ENCODE measurements at places on chromosomes 6 and 20.

DNA sequence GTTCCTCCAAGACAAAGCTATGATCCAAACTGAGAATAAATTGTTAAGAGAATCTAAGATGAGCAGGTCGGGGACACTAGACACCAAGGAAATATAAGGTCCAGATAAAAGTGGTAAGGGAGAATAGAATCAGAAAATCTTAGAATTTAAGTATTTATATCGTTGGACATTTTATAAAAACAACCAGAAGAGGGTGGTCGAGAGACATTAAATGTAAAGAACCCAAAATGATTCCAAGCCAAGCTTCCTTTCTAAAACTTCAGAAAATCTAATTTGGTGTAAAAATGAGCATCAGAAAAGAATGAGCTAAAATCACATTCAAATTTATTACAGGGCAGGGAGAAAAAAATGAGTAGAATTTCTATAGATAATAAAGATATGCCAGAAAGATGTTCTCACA lies 97.8 kb upstream of the OGFRL1 start:
- no peak for DNase-seq

DNA sequence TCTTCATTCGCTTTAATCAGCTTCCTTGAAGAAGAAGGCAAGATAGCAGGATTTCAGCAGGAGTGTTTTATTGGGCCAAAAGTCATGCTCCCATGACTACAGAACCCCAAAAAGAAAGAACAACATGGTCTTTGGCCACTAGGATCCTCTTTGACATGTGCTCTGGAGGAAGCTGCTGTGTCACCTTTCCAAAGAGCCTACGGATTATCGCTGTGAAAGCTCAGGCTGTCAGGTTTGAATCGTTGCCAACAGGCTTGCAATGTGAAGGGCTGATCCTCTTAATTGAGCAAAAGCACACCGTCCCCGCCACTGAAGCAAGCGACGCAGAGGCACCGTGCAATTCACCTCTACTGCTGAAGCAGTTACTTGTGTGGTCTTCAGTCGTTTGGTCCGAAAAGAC lies 29.0 kb downstream of the MYLIP start:
- DNase-seq = no peak

DNA sequence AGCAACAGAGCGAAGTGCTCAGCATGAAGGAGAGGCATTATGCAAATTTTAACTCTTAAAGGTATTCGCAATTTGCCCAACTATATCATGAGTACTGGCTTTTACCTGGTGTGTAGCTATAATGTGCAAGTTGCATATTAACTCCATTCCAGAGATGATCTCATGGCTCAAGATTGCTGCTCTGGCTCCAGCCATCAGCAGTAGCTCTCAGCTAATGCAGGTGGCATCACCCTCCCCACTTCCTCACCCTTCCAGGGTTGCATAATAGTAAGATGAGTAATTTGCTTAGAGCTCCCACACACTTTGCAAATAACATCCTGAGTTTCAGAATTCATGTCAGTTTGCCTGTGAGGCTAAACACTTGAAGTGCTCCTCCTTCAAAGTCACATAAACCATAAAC lies 15.9 kb upstream of the PCSK2 start:
- DNase-seq = no peak

DNA sequence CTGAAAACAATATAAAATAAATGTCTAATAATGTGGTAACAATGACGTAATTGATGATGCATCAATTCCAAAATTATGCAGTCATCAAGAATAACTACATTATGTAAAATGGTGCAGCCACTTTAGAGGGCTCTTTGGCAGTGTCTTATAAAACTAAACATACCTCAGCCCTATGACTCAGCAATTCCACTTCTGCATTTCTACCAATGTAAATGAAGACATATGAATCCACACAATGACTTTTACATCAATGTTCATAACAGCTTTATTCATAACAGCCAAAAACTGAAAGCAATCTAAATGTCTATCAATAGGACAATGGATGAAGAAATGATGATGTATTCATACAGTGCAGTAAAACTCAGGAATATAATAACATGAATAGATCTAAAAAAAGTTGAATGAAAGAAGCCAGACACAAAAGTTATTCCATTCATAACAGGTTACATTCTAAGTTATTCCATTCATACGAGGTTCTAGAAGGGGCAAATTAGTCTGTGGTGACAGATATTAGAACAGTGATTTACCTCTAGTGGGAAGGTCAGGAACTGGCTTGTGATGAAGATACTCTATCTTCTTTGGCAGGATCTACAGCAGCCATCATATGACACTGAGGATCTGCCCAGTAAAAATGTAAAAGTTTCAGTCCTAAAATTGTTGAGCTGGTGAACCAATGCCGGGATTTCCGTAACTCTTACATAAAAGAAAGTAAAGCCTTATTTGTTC lies 396.1 kb downstream of the PLCB1 start:
- DNase-seq = no peak

- DNase-seq = no peak
These were observed 271.2 kb downstream of the PRL start for GRCh38 chr6:22025468-22026163.

GRCh38 chr20:38055294-38055693 lies 21.7 kb downstream of the RPRD1B start:
- DNase-seq = no peak

- DNase-seq = no peak
These were observed 84.2 kb upstream of the BMP2 start for GRCh38 chr20:6683021-6683977.

GRCh38 chr6:16729183-16729691 lies 32.0 kb downstream of the ATXN1 start:
- no peak for DNase-seq

GRCh38 chr20:43767686-43768474 lies 41.1 kb upstream of the GTSF1L start:
- DNase-seq = no peak

DNA sequence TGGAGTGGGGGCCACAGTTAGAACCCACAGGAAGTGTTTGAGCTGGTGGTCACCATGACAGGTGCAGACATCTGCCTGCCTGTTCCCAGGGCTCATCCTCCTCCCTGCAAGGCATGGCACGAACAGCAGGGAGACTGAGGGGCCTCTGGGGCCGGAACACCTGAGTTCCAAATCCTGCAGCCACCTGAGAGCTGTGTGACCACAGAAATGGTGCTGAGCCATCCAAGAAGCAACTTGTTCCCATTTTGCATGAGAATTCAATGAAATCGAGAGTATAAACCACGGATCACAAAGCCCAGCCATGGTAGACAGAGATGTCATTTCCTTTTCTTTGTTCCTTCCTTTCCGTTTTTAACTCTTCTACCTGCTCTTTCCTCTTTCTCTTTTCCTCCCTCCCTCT lies 268.6 kb downstream of the FOXA2 start:
- no peak for DNase-seq

DNA sequence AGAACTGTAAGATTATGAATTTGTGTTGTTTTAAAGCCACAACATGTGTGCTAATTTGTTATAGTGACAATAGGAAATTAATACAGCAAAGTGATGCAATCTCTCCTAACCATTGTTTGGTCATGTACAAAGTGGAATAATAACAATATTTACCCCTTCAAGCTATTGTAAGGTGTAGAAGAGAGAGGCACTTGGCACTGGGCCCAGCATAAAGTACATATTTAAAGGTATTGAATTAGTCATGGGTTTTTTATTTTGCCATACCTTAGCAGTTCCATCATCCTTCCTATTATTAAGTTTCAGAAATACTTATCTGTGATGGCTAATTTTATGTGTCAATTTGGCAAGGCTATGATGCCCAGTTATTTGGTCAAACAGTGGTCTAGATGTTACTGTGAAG lies 322.4 kb upstream of the TSHZ2 start:
- no peak for DNase-seq

DNA sequence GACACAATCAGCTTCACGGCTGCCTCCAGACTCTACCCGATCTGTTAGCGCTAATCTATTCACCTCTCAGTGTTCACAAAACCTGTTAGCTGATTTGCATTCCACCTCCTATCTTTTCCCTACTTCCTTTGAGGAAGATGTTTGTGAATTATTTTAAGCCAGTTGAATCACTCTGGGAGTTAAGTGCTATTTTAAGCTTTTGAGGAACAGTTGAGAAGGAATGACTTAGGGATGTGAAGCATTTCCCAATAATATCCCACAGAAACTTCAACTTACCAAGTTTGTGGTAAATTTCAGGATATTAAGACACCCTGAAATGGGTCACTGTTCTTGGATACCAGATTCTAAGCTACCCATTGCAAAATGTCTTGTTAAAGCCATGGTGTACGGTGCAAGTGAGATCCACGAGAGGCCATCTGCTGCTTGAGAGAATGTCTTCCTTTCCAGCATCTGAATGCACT lies 145.2 kb upstream of the CITED2 start:
- DNase-seq = no peak

GRCh38 chr20:8578161-8578865 lies 446.2 kb downstream of the PLCB1 start:
- DNase-seq = no peak

DNA sequence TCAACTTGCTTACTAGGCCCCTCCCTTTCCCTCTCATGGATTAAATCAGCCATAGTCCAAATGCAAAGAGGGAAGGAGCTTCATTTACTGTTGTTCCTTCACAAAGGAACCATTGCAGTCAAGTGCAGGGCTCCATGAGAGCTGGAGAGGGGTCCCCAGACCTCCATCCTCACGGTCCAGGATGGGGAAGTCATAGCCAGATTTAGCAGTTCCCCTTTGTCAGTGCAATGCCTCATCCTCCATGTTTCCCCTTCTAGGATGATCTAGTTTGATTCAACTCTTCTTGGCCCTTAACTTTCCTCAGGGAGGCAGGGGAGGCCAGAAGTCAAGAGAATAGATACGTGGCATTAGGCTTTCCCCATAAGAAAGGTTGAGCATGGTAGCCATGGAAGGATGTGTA lies 66.5 kb upstream of the FUCA2 start:
- no peak for DNase-seq

GRCh38 chr6:5559651-5560050 lies 298.3 kb downstream of the FARS2 start:
- DNase-seq = no peak

DNA sequence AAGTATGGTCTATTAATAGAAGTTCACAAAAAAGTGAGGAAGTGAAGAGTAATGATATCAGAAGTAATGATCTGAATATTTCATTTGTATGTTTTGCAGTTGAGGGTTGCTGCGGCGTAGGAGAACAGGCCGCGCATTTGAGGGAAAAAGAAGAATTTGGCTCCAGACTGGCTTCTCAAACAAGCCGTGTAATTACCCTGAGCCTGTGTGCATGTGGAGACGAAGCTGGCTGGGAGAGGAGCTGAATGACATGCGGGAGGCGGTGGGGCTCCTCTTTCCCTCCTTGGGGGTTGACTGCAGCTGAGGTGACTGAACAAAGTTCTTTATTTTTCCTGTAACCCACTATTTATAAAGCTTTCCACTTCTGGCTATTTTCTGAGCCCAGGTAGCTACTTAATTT lies 115.5 kb upstream of the AFDN start:
- no peak for DNase-seq

DNA sequence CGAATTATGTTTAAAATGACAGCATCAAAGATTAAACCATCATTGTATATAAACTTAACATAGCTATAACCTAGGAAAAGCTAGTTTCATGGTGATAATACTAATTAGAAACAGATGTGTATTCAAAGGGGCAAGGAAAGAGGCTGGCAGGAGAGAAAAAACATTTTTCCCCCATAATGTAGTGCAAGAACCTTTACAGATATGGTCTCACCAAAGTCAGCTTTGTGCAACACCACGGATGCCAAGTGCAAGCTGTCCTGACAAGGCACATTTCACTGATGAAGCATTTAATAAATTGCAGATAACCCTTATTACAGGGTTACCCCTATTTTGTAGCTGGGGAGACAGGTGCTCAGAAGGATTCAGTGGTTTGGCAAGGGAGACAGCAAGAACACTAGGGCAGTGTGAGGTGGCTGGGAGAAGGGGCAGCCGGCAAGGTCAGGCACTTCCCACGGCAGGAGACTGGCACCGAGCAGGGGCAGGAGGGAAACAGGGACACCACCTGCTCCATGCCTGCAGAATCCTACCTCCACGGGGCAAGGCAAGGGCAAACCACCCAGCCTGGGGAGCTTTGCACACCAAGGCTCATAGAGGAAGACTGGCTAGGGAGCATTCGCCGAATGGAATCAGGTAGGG lies 6.5 kb downstream of the RPS6KA2 start:
- DNase-seq = no peak

DNA sequence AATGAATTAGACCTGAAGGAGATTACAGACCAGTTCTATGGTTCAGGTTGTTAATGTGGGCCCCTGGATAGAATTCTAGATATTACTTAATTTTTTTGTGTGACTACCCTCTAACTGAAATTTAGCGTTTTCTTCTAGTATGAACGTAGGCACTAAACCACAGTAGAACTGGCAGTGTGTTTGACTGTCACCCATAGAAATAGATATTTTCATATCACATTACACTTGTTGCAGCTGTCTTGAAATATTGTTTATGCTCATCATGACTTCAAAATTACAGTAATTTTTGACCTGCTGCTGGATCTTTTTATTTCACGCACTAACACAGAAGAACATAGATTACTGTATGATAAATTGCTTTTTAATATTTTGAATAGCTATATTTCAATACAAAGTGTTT lies 31.6 kb downstream of the E2F3 start:
- DNase-seq = no peak

DNA sequence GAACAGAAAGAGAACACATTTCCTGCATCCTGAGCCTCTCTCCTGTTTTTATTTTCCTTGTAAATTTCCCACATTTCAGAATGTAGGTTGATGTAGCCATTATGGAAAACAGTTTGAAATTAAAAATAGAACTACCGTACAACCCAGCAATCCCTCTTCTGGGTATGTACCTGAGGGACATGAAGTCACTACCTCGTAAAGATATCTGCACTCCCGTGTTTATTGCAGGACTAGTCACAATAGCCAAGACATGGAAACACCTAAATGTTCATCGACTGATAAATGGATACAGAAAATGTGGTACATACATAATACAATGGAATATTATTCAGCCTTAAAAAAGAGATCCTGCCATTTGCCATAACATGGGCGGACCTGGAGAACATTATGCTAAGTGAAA lies 72.0 kb upstream of the JAG1 start:
- DNase-seq = no peak

DNA sequence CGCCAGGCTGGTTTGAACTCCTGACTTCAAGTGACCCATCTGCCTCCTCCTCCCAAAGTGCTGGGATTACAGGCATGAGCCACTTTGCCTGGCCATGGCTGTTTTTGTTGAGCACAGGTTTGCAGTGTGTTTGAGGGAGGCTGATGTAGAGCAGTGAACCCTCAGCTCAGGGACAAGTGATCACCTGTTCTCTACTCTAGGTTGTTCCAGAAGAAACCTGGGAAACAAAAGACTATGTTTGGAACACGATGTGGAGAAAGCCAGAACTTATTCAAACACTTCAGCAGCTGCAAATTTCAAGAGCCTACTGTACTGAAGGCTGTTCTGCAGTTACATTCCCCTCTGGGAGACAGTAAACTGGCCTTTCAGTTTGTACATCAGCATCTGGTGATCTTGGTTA lies 4.7 kb downstream of the TULP1 start:
- DNase-seq = no peak

- DNase-seq = no peak
These were observed 643.8 kb downstream of the RFPL4B start for GRCh38 chr6:112990971-112991370.

GRCh38 chr6:8195040-8195713 lies 92.8 kb upstream of the EEF1E1 start:
- DNase-seq = no peak

- peak; percentile 62 for DNase-seq
These were observed 68.2 kb upstream of the XRN2 start for GRCh38 chr20:21234806-21235483.

- no peak for DNase-seq
These were observed 166.4 kb downstream of the FAXC start for GRCh38 chr6:99183066-99183465.

GRCh38 chr6:17159240-17159639 lies 57.4 kb downstream of the STMND1 start:
- DNase-seq = no peak

Data from NCI-H1930 (cell line).